Fibroblast of skin of right biceps (primary cell): ENCODE measurements at places on chromosomes 5 and 9.
A peak's percentile ranks its signal among the peaks of the same experiment; 100 is the strongest.

GRCh38 chr9:113966394-113966793 lies 90.3 kb downstream of the ZNF618 start:
- DNase-seq, result no peak

DNA sequence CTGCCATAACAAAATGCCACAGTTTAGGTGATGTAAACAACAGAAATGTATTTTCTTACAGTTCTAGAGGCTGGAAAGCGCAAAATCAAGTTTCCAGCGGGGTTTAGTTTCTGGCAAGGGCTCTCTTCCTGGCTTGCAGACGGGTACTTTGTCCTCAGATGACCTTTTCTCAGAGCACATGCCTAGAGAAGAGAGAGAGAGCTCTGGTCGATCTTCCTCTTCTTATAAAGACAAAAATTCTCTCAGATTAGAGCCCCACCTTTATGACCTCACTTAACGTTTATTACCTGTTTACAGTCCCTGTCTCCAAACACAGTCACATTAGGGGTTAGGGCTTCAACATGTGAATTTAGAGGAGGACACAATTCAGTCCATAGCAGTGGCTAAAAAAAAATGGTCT lies 119.7 kb downstream of the CETN3 start:
- DNase-seq, result no peak

GRCh38 chr5:89128092-89128491 lies 245.1 kb upstream of the MEF2C start:
- DNase-seq, result peak; percentile 66

DNA sequence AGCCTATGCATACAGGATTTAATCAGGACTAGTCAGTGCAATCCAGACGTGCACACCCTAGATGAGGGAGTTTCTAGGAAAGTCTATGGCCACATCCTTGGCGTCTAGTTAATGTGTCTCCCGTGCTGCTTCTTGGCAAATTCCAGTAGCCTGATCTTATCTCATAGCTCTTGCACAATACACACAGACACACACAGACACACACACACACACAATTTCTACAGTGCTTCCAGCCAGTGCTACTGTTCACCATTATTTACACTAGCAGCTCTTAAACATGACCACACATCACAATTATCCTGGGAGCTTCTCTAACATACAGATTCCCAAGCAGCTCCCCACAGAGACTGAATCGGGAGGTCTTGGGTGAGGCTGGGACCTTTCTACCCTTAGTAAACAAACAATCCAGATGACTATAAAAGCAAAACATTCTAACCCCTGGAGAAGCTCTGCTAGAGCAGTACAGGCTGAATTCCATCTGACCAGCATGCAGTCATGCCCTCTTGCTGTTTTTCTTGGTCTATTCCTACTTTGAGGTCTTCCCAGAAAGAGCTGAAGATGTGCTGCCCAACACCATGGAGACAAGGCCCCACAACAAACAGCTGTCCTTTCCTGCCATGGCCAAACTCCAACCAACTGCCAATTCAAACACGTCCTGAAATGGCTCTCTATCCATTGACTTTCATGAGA lies 236.6 kb downstream of the DEPDC1B start:
- DNase-seq, result peak; percentile 43

- no peak for DNase-seq
Measured at GRCh38 chr5:135206862-135207261, 172.8 kb upstream of the PITX1 start.

GRCh38 chr5:10949856-10950630 lies 189.0 kb upstream of the DAP start:
- DNase-seq, result no peak

DNA sequence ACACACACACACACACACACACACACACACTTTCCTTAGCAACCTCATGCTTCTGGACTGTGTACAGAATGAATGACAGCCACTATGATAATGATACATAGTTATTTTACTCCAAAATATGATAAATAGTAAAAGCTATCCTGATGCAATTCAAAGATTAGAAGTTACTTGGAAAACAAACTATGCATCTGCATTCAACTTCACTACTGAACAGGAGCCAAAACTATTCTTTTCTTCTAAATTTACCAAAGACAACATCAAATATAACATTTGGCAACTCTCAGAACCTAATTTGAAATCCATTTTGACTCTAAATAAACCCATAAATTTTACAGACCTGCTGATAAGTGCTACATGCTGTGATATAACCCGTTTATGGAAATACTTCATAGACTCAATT lies 33.3 kb downstream of the GLIS3 start:
- no peak for DNase-seq

DNA sequence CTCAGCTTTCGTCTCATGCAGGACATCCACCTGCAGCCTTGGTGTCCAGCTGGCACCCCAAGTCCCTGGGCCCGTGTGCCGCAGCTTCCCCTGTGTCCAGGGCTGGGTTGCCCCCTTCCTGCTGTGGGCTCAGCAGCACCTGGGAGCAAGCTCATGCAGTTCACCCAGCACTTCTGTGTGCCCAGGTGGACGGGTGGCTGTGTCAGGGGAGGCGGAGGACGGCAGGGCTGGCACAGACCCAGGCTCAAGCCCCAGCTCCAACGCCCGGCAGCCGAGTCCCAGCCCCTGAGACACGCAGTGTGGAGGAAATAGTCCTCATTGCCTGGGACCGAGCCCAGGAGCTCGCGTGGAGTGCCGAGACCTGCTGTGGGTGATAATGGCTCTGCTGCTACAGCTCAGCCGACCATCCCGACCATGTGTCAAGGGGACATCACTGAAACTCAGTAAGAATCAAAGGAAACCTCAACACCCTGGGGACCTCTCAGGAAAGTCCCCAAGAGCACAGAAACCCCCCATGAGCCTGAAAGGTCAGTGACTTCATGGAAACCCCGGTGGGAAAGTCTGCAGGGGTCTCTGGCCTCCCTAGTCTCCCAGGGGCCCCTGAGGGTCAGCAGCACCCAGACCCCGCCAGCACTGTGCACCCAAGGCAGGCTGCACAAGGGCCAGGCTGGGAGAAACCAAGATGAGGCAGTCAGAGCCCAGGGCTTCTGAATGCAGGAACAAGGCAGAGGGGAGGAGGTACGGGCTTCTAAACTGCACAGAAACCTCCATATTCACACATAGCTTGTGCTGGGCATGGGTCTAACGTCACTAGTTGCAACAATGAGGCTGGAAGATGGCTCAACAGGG lies 38.8 kb downstream of the LPCAT1 start:
- DNase-seq, result no peak

DNA sequence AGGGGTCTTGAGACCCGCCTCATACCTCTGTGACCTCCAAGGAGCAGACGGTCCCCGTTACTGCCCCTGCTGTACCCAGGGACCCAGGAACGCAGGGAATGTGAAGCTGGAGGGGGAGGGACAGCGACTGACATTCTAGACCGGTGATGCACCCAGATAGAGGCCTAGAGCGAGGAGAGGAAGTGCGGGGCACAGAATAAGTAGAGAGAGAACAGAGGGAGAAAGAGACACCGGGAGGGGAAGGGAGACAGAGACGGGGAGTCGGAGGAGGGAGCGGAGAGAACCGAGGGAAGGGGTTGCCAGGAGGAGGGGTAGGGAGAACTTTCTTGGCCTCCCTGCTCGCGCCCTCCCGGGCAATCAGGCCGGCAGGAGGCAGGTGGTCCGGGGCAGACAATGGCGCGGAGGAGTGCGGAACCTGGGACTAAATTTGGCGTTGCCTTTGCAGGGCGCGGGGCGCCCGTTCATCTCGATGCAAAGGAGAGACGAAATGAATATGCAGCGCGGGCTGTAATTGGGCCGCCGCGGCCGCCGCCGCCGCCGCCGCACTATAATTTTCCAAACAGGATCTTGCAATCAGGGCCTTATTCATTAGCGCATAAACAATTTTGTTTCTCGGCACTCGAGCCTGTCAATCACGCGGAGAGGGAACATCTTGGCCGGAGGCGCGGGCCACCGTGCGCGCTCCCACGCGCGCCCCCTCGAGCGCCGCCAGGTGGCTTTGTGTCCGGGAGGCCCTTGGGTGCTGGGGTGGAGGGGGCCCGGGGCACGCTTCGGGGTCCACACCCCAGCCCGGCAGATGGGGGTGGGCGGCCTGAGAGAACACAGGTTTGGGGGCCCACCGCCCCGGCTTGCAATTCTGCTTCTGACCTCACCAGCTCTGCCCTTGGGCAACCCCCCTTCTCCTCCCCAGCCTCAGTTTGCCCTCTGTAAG lies 33.0 kb downstream of the NDUFA8 start:
- peak; percentile 78 for DNase-seq

DNA sequence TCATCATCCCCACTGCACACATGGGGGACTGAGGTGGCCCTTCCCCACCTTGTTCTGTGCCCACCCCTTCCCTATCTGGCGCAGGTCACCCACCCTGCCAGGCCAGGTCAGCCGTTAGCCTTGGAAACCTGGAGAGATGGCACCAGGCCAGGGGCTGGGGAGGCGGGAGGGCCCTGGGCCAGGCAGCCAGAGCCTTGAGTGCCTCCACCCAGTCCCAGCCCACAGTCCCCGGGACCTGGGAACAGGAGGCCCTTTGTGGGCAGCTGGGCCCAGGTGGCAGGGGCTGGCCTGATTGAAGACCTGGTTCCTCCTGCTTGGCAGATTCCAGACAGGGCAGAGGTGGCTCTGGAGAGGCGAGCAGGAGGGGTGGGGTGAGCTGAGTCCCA lies 70.6 kb downstream of the LRSAM1 start:
- DNase-seq, result no peak

- DNase-seq, result peak; percentile 10
Measured at GRCh38 chr5:15393146-15393545, 106.8 kb upstream of the FBXL7 start.

DNA sequence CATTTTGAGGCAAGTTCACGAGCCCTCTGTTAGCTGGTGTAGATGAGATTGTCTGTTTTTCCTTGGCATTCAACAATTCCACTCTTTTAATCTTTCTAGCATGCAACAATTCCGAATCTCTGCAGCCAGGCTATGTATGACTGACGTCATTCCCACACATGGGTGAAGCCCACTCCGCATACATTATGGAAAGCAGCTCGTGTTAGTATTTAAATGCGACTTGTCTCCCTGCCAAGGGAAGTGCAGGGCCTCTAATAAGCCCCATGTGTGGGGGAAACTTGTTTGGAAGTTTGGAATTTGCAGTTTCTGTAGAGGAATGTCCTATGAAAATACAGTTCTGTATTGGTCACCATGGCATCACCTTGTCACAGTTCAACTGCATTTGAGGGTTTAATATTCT lies 146.0 kb upstream of the FBXL7 start:
- peak; percentile 89 for DNase-seq

GRCh38 chr5:95519151-95519550 lies 35.6 kb downstream of the SKIC3 start:
- DNase-seq, result no peak

DNA sequence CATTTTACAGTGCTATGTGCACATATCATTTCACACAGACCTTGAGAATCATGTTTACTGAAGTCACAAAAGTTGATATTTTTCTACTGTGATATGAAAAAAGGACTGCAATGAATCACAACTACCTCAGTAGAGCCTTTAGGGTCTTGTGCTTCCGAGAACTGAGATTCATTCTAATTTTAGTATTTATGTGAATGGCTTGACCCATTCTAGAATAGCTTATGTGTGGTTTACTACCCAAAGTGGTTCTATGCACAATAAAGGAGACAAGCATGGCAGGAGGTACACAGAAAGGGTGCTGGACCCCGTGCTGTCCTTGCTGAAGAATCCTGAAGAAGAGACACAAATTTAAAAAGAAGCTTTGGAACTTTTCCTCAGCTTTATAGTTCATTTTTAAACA lies 28.2 kb downstream of the MEF2C start:
- no peak for DNase-seq

DNA sequence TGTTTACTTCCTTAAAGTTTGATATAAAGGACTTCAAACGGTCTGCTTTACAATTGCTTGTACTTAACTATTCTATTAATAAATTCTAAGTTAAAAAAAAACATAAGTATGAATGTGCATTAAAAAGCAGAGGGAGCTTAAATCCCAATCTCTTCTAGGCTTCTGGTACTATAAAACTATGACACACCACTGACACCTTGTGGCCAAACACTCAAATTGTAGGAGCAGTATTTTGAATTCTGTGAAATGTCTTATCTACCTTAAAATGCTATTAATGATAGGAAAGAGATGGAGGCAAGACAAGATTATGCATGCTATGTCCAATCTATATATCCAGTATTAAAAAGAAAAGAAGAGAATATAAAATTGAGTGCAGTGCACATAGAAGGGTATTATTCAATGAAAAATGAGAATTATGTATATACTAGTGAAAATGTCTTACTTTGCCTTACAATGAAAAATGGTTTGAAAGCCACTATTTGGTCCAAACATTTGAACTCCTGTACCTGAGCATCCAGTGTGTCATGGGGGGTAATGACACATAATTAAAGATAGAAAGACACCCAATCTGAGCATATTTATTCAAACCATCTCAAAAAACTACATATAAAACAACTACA lies 87.6 kb downstream of the ERP44 start:
- DNase-seq, result peak; percentile 57

GRCh38 chr5:17670353-17670752 lies 36.1 kb downstream of the TAF11L14 start:
- DNase-seq, result no peak

GRCh38 chr9:79289856-79290255 lies 281.9 kb upstream of the TLE4 start:
- DNase-seq, result no peak

- no peak for DNase-seq
Measured at GRCh38 chr9:127491516-127491915, 40.2 kb downstream of the LRSAM1 start.

DNA sequence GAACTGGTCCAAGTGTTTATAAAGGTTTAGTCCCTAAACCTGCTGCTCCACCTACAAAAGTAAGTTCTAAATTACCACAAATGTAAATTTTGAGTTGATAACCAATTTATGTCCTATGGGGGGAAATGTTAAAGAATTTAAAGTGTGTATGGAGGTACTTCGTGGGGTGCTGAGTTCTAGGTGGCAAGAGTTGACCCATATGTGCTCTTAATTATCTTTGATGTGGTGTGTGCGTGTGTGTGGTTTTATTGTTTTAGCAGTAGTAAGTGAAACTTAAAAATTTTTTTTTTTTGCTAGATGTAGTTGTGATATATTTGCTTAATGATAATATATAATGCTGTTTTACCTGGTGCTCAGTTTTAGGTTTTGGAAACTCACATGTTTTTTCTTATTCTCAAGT lies 72.6 kb downstream of the GPBP1 start:
- no peak for DNase-seq

GRCh38 chr5:97752871-97753270 lies 569.8 kb upstream of the RIOK2 start:
- DNase-seq, result no peak

DNA sequence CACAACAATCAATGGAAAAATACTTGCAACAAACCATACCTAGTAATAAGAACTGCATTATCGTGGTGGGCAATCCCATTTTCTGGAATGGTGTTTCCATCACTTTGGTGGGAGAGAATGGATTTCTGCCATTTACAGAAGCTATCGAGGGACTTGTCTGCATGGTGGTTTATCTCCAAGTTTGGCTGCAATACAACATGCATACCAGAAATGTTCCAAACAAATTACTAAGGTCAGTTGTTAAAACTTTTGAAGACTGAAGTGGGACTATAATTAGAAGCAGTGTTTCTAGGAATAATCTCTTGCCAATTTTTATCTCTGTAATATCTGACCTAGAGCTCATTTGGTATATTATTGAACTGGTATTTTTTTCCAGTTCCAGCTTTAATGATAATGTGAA lies 30.3 kb downstream of the ADAMTS6 start:
- no peak for DNase-seq

GRCh38 chr5:131330031-131330430 lies 66.2 kb downstream of the CDC42SE2 start:
- DNase-seq, result no peak

GRCh38 chr9:109428854-109429253 lies 69.3 kb downstream of the PTPN3 start:
- DNase-seq, result no peak
